ENCODE measurements at places on chromosomes 2 and 18. TPM values are rescaled to one million over a fixed set of nuclear protein-coding genes. Genes with fewer than 3 reads are reported as not detected.

GYPC gene
- 83.0 TPM for total RNA-seq

CTAGE1 gene
- 0.12 TPM for total RNA-seq

C2orf66 gene
- 0.19 TPM for total RNA-seq

AMER3 gene
- not detected for total RNA-seq

RAD51AP2 gene
- not detected for total RNA-seq

LYG1 gene
- total RNA-seq, result not detected

DPP4 gene
- total RNA-seq, result 110 TPM

SRD5A2 gene
- total RNA-seq, result not detected

HOXD11 gene
- not detected for total RNA-seq

ANKRD36 gene
- 25.5 TPM for total RNA-seq

FZD7 gene
- total RNA-seq, result 7.4 TPM

SLC4A5 gene
- 0.31 TPM for total RNA-seq

RNMT gene
- 20.3 TPM for total RNA-seq

GPR39 gene
- 7.5 TPM for total RNA-seq

IL18R1 gene
- total RNA-seq, result 0.75 TPM

RBKS gene
- 2.3 TPM for total RNA-seq

CDH19 gene
- 1.7 TPM for total RNA-seq

COLEC11 gene
- total RNA-seq, result 0.92 TPM

ZNF804A gene
- total RNA-seq, result 0.25 TPM

PID1 gene
- total RNA-seq, result 40.8 TPM

IGFBP5 gene
- total RNA-seq, result 270 TPM

TTN gene
- total RNA-seq, result 5.6 TPM

ACTG2 gene
- not detected for total RNA-seq

ZNF892 gene
- 3.0 TPM for total RNA-seq

HOXD10 gene
- total RNA-seq, result not detected

IL18RAP gene
- total RNA-seq, result not detected

HOXD4 gene
- total RNA-seq, result 0.06 TPM

ADD2 gene
- total RNA-seq, result 0.06 TPM

LAMA3 gene
- total RNA-seq, result 9.5 TPM

SPP2 gene
- total RNA-seq, result not detected

ABCB11 gene
- total RNA-seq, result not detected

MC5R gene
- total RNA-seq, result not detected

DLX1 gene
- 0.62 TPM for total RNA-seq

CD8B2 gene
- total RNA-seq, result not detected
